ENCODE measurements at places on chromosomes 6 and 20.

DNA sequence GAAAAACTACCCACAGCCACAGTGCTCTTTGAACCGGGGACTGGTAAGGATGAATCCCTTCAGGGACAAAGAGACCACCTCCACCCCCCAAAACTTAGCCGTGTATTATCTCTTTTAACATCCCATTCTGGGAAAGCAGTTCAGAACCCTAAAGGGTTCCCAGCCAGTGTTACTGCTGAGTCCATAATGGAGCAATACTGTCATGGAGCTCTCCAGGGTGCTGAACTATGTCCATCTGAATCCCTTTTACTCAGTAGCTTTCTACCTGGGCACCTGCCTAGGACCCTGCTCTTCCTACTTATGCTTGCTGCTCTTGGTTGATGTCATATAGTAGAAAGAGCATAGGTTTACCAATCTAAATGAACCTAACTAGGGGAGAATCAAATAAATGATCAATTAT lies 22.3 kb upstream of the SAYSD1 start:
- DNase-seq: no peak

DNA sequence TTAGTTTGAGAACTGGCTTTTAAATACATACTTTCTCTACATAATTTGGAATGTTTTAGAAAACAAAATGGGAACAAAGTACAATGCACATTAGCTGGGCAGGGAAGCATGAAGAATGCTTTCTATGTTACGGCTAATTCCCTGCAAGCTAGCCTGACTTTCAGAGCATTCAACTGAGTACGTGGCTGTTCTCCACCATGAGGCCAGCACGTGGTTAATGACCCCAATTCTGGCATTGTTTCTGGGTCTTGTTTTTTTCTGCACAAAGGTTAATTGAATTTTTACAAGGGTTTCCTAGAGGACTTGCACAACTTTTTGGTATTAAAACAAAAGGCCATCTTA lies 208.6 kb upstream of the AGPAT4 start:
- no peak for DNase-seq

DNA sequence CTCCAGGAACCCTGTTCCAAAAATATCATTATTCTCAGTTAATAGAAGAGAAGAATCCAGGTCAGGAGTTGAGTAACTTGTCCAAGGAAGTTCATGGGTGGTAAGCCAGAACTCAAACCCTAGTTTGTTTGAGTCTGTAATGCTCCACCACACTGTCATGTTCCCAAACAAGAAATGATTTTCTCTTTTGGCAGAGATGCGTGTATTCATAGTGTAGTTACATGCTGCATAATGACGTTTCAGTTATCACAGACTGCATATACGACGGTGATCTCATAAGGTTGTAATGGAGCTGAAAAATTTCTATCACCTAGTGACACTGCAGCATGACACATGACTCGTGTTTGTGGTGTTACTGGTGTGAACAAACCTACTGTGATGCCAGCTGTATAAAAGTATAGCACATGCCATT lies 102.6 kb downstream of the TULP4 start:
- no peak for DNase-seq

DNA sequence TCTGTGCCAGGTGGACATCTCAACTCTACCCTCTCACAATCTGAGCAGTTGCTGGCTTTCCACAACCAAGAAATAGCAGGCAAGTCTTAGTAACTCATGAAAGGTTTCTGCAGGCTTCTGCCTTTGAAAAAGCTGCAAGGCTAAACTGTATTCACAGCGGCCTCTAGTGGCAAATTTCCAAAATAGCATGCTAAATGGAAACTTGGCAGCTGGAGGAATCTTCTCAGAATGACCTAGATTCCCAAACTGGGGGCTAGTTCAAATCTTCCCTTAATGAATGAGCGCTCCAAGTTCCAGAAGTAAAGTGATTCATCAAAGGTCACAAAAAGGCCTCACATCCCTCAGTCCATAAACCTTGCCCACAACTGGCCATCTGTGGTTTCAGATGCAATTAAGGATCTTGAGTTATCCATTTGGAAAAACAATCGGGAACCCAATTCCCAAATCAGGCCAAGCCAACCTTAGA lies 11.9 kb upstream of the CPNE5 start:
- peak; percentile 41 for DNase-seq

DNA sequence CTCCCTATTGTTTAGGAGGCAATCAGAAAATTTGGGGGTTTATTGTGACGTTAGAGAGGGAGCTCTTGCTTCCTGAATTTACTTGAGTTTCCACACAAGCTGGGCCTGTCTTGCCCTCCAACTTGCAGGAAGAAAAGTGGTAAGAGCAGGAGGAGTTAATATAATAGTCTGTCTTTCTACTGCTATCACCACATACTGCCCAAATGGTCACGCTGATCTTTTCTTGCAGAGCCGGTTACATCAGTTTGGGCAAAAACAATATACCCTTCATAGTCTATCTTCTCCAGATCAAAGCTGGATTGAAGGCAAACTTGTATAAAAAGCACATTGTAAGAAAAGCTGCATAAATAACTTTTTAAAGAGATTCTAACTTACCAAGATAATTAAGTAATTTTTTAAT lies 46.3 kb upstream of the ECHDC1 start:
- DNase-seq: no peak

DNA sequence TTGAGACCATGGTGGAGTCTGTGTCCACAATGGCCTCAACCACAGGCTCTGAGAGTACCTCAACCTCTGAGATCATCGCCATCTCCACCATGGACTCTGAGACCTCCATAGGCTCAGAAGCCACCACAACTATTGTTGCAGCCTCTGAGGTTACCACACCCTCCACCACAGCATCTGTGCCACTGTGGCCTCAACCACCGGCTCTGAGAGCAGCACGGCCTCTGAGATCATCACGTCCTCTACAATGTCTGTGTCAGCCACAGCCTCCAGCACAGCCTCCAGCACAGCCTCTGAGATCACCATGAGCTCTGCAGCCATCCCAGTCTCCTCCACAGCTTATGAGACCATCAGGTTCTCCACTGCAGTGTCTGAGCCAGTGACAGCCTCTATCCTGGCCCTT lies 19.4 kb upstream of the MUC21 start:
- peak; percentile 52 for DNase-seq

DNA sequence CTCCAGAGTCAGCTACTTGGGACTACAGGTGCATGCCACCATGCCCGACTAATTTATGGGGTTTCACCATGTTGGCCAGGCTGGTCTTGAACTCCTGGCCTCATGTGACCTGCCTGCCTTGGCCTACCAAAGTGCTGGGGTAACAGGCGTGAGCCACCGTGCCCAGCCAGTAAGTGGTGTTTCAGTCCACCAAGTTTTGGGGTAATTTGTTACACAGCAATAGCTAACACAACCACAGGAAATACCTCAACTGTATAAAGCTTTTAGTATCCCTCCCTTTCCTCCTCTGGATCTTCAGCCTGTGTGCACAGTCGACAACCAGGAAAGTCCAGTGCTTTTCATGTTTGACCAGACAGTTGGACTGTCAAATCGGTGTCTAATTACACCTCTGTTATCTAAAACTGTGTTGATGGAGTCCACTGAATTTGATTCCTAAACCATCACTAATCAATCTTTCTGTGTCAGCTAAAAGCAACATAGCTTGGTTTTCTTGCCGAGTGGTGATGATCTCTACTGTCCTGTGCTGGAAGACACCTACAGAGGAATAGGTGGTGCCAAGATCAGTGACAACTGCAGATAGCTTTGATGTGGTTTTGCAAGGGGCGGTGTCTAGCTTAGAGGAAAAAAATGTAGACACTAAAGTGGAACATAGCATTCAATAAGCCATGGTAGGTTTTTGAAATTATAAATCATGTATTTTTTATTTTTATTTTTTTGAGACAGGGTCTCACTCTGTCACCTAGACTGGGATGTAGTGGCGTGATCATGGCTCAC lies 22.2 kb upstream of the ZBTB2 start:
- DNase-seq: no peak

GRCh38 chr6:105676857-105677256 lies 274.0 kb upstream of the PREP start:
- DNase-seq: no peak

- no peak for DNase-seq
Observed at GRCh38 chr6:24775520-24776058, 852 bp downstream of the GMNN start.
